ENCODE measurements at places on chromosomes 3 and 15.

GRCh38 chr3:43345877-43346276 is 59.5 kb downstream of the SNRK start:
- DNase-seq = no peak

DNA sequence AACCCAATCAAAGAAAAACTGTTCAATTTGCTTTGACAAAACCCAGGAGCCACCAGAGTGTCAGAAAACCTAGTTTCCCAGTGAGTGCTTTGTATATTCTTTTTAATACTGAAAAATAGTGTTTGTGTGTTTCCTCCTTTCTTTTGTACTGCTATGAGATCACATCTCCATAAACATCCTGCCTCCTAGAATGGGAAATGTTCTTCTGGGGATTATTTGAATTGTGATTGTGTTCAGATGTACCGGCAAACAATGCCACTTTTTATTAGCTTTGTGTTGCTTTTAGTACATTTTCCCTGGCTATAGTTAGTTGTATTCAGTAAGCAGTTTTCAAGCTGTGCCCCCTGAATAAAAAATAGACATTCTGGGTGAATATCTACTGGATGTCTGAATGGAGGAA is 148.0 kb upstream of the NR2E3 start:
- no peak for DNase-seq

DNA sequence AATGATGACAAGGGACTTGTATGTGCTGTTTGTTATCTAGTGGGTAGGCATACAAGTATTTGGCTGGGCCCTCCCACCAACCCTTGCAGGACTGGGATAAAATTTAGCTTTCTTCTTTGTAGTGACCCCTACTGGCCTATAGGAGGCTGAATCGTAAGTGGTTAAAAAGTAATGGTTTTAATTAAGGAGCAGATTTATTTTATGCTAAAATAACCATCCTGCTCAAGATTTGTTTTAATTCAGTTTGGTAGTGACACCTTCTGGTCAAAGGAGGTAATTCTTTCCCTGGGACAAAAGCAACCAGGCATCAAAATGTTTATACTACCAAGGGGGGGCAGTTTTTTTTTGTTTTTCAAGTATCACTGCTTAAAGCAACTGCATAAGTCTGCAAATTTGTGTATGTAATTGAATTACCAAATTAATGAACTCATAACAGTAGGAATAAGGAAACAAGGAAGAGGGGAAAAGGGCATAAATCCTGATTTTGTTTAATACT is 70.7 kb downstream of the TOP2B start:
- DNase-seq = no peak

DNA sequence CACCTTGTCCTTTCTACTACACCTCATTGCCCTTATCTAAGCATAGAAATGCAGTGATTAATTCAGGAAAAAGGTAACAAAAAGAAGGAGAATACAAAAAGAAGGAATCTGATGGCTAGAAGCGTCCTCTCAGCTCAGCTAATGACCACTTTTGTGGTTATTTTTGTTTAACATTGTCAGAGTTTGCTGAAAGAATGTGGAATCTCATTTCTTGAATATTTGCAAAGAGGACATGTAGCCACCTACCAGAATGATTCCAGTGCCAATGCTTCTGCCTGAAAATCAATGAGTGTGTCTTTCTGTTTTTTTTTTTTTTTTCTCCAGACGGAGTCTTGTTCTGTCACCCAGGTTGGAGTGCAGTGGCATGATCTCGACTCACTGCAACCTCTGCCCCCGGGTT is 24.5 kb downstream of the NANOGP8 start:
- DNase-seq = no peak

GRCh38 chr15:99578809-99579208 is 13.0 kb downstream of the MEF2A start:
- DNase-seq = no peak
